ENCODE measurements at places on chromosomes 11 and 22. TPM values are rescaled to one million over a fixed set of nuclear protein-coding genes. Genes with fewer than 3 reads are reported as not detected.

Gene MYBPC3
- not detected for total RNA-seq

Gene H19
- total RNA-seq: 18,800 TPM

Gene TUG1
- 85.9 TPM for total RNA-seq

Gene CST6
- total RNA-seq: 2.3 TPM

Gene IGLL1
- total RNA-seq: 1.5 TPM

Gene RASD2
- total RNA-seq: 2.8 TPM

Gene CCDC15
- total RNA-seq: 7.4 TPM

Gene NDUFV1
- 273 TPM for total RNA-seq

Gene MYOD1
- 31.8 TPM for total RNA-seq
